ENCODE measurements at places on chromosomes 7 and 10.

DNA sequence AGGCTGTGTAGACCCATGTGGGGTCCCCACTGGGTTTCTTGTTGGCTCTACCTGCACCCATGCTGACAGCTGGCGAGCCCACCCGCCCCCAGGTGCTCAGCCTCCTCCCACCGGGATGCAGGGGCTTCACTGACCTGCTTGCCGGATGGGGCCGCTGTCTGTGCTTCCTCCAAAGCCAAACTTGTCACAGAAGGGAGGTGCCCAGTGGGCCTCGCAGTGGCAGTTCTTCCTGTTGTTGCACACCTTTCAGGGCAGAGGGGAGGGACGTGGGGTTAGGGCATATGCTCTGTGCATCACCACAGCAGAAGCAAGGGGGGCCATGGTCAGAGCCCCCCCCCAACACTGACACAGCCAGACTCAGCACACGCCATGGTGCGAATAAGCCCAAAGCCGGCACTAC lies 146.5 kb downstream of the FANK1 start:
- no peaks in the 10 kb centered on the region for H3K36me3 ChIP-seq
- no peak overlapping the region for H3K27ac ChIP-seq
- DNase-seq = no peak

DNA sequence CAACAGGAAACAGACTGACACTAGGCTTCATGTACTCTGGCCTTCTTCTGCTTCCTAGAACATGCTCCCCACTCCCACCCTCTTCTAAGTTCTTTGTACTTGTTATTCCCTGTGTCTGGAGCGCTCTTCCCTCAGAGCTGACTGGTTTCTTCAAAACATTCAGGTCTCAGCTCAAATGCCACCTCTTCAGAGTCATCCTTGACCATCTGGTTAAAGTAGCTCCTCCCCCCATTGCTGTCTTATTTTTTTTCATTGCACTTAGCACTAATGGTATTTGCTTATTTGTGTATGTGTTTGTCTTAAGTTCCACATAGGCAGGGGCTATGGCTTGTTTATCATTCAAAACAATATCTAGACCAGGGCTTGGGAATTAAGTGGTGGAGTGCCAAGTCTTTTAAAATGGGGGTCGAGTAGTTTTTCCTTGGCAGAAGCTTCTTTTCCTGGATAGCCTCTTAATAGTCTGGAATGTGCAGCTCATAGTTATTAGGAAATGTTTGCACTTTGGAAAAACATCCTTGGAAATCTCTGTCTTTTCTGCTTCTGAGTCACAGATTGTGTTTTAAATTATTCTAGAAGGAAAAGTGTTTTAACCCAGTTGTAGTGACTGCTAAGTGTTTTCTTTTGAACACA lies 60.0 kb downstream of the RALA start:
- peaks cover 25% of the 10 kb centered on the region for H3K4me1 ChIP-seq
- H3K27me3 ChIP-seq = no peaks in the 10 kb centered on the region
- no peak overlapping the region for H3K4me3 ChIP-seq
- peak overlapping the region; percentile 71 for H3K27ac ChIP-seq
- no peak for DNase-seq
- H3K36me3 ChIP-seq = peaks cover 6% of the 10 kb centered on the region

DNA sequence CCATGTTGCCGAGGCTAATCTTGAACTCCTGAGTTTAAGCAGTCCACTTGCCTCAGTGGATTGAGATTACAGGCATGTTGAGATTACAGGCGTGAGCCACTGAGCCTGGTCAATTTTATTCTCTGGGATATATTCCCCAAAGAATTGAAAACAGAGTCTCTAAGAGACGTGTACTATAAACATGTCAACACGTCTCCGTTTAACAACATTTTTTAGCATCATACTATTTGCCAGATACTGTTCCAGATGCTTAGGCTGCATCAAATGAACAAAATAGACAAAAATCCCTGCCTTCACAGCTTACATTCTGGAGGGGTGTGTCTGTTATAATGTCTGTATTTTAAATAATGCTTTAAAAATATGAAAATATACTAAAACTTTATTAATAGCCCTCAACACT lies 54.1 kb upstream of the PRKG1 start:
- H3K27ac ChIP-seq = no peak overlapping the region
- H3K4me1 ChIP-seq = peaks cover 8% of the 10 kb centered on the region
- no peak overlapping the region for H3K4me3 ChIP-seq
- H3K36me3 ChIP-seq = no peaks in the 10 kb centered on the region
- no peaks in the 10 kb centered on the region for H3K27me3 ChIP-seq

DNA sequence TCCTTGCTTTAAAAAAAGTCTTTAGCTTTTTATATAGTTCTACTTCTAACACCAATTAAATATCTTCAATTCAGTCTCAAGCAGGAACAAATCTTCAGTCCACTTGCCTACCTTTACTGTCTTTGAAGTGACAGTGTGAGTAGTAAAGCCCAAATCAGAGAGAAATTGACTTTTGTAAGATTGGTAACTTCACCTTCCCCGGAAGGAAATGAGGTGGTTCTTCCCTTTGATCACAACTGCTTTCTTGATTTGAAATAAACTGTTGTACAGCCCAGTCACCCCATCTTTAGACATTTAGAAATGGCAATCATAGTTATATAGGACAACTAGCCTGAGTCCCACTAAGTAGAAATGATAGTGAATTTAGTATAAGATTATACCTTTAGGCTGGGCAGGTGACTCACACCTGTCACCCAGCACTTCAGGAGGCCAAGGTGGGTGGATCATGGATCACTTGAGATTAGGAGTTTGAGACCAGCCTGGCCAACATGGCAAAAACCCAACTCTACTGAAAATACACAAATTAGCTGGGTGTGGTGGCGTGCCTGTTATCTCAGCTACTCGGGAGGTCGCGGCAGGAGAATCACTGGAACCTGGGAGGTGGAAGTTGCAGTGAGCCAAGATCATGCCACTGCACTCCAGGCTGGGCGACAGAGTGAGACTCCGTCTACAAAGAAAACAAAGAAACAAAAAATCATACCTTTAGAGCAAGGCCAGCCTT lies 4.7 kb downstream of the FAS start:
- peaks cover 21% of the 10 kb centered on the region for H3K4me1 ChIP-seq
- DNase-seq = no peak
- H3K27ac ChIP-seq = no peak overlapping the region
- H3K27me3 ChIP-seq = peaks cover 5% of the 10 kb centered on the region

DNA sequence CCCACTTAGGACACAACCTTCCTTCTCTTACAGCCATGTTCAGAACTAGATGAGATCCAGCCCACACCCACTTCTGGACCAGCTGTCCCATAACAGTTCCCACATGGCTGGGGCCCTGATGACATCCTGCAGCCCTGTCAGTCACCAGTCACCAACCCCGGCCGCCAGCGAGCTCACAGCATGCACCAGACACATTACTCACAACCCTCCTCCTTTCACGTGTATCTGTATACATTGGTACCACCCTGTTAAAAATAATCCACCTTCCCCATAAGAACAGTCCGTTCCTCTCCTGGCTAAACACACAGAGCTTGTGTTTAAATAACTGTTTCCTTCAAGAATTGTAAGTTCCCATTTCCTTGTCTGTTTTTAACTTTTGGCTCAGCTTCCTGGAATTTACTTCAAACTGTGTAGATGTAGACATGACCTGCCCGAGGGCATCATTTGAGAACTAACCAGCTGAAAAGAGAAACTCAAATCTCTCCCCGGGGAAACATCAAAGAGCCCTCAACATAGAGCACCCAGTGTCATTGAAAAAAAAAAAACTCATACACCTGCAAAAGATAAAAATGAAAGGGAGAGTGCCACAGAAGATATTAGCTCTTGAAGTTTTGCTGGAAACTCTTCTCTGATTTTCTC lies 26.0 kb upstream of the PRLHR start:
- peaks cover 67% of the 10 kb centered on the region for H3K27me3 ChIP-seq
- DNase-seq = no peak
- H3K27ac ChIP-seq = no peak overlapping the region
- peaks cover 7% of the 10 kb centered on the region for H3K4me1 ChIP-seq
- no peak overlapping the region for H3K4me3 ChIP-seq
- no peaks in the 10 kb centered on the region for H3K36me3 ChIP-seq

DNA sequence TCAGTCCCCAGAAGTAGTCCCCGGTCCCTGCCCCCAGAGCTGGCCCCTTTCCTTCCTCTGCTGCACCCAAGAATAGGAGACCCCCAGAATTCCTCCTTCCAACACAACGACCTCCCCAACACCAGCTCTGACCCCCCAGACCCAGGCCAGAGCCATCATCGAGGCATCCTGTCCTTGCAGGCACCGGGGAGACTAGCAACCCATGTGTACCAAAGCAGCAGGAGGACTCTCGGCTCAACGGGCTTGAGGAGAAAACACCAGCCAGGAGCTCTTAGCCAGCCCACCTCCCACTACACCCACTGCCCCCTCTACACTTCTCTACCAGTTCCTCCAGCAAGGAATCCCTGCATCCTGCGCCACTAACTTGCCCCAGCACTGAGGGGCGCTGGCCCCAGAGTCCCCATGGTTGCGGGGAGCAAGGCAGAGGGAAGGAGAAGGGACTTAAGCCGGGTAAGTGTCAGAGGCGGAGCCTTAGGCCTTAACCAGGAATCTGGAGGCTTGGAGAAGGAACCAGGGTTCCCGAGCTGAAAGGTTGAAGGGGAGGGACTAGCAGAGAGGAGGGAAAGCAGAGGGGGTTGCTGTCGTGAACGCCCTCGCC lies 3.9 kb downstream of the GRID1 start:
- peak overlapping the region; percentile 45 for H3K4me3 ChIP-seq
- peaks cover 86% of the 10 kb centered on the region for H3K27me3 ChIP-seq
- no peak overlapping the region for H3K27ac ChIP-seq
- no peaks in the 10 kb centered on the region for H3K36me3 ChIP-seq
- peaks cover 17% of the 10 kb centered on the region for H3K4me1 ChIP-seq

DNA sequence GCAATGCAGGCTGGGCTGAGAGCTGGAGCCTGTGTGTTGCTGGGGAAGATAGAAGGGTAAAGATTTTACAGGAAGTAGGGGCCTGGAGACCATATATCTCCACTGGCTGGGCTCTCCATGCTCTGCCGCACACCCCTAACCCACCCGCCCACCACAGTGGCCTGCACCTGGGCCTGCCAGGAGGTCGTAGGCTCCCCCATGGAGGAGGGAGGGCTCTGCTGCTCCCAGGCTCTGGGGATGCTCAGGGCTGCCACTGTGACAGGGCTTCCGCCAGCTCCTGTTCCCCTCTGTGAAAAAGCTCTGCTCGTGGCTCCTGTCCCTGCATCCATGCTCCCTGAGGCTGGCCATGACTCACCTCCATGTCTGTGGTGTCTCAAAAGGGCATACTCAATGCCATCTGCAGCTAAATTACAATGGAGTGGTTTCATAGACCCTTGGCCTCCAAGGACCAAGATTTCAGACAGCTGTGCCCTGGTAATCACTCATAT lies 106.0 kb downstream of the CXCL12 start:
- H3K4me3 ChIP-seq = no peak overlapping the region
- H3K4me1 ChIP-seq = peaks cover 2% of the 10 kb centered on the region
- DNase-seq = no peak
- H3K27me3 ChIP-seq = no peaks in the 10 kb centered on the region
- no peak overlapping the region for H3K27ac ChIP-seq
- peaks cover 3% of the 10 kb centered on the region for H3K36me3 ChIP-seq

DNA sequence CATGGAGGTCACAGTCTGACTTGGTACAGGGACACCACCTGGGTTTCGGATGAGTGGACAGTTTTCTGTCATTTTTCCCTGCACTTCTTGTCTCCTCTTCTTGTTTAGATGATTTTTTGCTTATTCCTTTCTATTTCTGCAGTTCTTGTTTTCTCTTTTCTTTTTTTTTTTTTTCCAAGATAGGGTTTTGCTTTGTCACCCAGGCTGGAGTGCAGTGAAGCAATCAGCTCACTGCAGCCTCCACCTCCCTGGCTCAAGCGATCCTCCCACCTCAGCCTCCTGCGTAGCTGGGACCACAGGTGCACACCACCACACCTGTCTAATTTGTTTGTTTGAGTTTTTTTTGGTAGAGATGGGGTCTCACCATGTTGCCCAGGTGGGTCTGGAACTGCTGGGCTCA lies 49.7 kb upstream of the RASGEF1A start:
- peaks cover 20% of the 10 kb centered on the region for H3K27me3 ChIP-seq
- DNase-seq = no peak
- H3K4me3 ChIP-seq = no peak overlapping the region
- no peaks in the 10 kb centered on the region for H3K4me1 ChIP-seq
- no peak overlapping the region for H3K27ac ChIP-seq

DNA sequence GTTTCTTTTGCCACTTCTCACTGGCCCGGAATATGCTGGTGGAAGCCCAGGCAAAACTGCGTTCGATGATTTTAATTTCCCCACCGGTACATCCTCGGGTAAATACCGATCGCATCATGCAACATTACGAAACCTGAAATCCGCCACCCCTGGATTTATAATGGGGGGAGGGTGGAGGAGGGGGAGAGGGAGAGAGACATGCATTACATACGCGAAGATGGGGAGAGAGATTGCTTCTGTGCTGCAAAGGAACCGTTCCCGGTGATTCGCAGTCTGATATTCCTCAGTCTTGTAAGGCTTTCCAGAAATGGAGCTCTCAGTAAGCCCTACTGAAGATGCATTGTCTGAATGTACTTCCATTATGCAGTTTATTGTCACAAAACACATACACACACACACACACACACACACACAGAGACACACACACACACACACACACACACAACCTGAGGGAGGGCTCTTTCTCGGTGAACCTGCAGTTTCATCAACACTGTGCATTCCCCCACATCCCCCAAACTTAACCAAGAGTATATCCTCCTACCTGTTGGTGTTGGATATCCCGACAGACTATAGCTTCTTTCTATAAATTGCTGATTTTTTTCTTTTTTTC lies 741 bp downstream of the GPR85 start:
- no peaks in the 10 kb centered on the region for H3K27me3 ChIP-seq
- peak overlapping the region; percentile 62 for H3K4me3 ChIP-seq
- no peak for DNase-seq
- no peaks in the 10 kb centered on the region for H3K36me3 ChIP-seq
- H3K4me1 ChIP-seq = peaks cover 35% of the 10 kb centered on the region
- H3K27ac ChIP-seq = peak overlapping the region; percentile 25

DNA sequence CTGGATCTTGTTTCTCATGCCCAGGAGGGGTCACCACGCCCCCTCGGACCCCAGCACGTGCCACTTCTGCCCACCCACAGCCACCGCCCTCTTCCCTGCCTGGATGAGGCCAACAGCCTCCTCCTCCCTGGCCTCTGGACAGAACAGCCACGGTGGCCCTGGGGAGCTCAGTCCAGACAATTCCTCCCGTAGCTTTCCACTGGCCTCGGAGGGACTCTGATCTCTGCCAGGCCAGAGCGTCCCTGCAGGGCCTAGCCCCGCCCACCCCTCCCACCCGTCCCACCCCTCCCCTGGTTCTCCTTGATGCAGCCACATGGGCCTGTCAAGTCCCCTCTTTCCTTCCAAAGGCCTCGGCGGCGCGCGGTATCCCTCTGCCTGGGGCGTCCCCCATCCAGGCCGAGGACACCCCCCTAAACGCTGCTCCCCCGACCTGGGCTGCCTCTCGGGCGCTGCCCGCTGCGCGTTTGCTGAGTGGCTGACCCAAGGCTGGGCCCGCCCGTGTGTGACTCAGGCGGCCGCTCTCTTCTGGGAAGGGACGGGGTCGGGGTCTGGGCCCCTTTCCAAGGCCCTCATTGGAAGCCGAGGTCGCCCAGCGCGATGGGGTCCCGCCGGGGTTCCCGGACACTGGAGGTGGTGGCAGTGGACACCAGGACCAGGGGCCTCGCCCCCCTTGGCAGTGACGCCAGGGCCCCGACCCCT lies 557 bp downstream of the TMEM120A start:
- peaks cover 21% of the 10 kb centered on the region for H3K36me3 ChIP-seq
- DNase-seq = no peak
- peaks cover 13% of the 10 kb centered on the region for H3K4me1 ChIP-seq
- peak overlapping the region; percentile 69 for H3K4me3 ChIP-seq
